Pulmonary artery endothelial cell (primary cell): ENCODE measurements at places on chromosomes 7 and 10.

- peak; percentile 30 for DNase-seq
These were observed 36.3 kb downstream of the ARID5B start for GRCh38 chr10:61937631-61938351.

DNA sequence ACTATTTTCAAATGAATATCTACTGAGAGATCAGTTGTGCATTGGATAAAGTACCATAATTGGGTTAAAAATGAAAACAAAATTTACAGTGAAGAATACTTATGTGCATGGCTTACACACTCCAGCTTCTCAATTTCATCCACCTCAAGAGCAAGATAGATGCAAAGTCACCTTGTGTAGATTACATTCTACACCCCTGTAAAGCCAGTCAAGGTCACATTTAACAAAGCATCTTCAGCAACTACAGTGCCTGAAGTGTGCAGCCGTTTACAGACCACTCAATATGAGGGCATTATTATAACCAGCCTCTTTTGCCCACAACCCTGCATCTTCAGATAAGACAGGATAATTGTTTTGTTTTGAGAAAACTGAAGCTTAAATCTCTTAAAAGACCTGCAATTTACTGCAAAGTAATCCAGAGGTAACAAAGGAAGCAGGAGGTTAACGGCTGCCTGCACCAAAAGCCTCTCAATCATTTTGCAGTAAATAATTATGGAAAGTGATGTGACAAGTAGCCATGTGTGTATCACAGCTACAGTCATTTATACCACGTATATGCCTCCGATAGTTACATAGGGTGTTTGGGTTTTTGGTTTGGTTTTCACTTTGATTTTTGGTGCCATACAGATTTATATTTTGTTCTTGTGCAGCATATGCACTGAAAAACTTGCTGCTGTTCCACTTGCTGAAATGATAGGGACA, 4.9 kb downstream of the PURB start:
- DNase-seq, result no peak

DNA sequence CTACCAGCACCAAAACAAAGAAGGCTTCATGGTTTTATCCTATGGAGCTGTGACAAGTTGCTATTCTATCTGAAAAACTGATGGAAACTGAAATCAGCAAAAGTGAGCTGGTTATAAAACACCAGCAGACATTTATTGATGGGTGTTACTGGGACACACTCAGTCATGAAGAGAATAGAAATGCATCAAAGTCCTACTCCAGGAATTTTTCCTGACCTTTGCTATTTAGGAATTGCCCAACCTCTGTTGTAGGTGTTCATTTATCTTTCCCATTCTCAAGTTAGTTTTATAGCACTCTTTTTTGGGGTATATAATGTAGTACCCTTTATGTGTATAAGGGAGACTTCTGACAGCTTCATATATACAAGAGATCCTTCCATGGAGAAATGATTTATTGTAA, 533.2 kb downstream of the REEP3 start:
- no peak for DNase-seq

- no peak for DNase-seq
These were observed 79.0 kb downstream of the KIAA1549 start for GRCh38 chr7:138902161-138902560.

DNA sequence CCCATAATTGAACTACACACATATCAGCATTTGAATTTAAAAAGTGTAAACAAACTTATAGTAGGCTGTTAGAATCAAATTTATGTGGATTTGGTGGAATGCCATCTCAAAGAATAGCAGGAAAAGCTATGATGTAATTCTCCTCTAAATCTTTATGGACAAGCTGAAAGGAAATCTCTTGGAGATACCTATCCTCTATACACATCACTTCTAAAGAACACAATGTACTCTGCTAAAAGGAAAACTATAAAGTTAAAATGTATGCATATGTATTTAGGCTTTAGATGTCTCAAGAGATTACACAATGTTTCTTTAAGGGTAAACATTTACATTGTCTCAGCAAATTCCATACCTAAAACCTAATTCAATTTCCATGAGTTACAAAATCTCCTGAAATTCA, 323.3 kb downstream of the CRPPA start:
- DNase-seq, result no peak

DNA sequence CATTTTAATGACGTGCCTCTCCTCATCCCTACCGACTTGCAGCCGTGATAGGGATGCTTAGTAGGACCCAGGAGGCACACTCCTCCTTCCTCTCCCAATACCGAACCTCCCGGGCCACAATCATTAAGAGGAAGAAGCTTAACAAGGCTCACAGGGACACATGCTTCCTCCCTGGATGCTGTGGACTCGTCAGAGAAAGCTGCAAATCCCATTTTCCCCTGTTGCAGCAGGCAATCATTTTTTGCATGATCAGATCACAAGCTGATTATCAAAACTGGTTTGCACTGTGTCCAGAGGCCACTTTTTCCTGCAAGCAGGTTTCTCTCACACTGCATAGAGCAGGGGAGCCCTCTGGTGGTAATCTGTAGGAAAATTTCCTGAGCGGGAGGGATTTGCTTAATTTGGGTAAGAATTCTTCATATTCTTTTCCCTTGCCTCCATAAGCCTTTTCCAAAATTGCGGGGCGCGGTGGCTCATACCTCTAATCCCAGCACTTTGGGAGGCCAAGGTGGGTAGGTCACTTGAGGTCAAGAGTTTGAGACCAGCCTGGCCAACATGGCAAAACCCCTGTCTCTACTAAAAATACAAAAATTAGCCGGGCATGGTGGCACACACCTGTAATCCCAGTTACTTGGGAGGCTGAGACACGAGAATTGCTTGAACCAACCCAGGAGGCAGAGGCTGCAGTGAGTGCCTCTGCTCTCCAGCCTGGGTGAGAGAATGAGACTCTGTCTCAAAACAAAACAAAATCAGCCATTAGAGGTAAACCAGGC, 16.1 kb upstream of the LAMB4 start:
- peak; percentile 57 for DNase-seq

GRCh38 chr7:2405601-2406345, 2.4 kb downstream of the CHST12 start:
- no peak for DNase-seq

DNA sequence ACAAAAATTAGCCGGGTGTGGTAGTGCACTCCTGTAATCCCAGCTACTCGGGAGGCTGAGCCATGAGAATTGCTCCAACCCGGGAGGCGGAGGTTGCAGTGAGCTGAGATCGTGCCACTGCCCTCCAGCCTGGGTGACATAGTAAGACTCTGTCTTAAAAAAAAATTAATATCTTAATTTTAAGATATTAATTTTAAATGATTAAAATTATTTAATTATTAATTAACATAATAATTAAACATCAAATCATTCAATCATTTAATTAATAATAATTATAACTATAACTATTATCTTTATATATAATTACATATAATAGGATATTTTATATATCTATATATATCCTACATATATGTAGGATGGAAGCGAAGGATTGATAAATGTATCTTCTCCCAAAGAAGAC, 1.8 kb upstream of the HK1 start:
- DNase-seq, result no peak

DNA sequence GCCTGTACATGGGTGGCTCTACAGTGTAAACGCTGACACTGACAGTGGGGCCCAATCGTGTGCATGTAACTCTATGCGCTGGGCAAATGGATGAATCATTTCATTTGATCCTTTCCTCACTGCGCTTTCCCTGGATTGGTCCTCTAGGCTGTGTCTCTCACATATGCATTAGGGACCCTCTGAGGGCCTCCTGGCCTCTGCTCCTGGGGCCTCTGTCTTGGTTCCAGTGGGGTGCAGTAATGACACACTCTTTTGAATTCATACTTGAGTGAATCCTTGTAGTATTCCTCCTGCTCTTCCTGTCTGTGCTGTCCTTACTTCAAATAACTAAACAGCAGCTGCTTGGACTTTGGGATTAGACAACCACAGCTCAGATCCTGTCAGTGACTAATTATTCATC, 176.5 kb upstream of the ADO start:
- DNase-seq, result no peak

DNA sequence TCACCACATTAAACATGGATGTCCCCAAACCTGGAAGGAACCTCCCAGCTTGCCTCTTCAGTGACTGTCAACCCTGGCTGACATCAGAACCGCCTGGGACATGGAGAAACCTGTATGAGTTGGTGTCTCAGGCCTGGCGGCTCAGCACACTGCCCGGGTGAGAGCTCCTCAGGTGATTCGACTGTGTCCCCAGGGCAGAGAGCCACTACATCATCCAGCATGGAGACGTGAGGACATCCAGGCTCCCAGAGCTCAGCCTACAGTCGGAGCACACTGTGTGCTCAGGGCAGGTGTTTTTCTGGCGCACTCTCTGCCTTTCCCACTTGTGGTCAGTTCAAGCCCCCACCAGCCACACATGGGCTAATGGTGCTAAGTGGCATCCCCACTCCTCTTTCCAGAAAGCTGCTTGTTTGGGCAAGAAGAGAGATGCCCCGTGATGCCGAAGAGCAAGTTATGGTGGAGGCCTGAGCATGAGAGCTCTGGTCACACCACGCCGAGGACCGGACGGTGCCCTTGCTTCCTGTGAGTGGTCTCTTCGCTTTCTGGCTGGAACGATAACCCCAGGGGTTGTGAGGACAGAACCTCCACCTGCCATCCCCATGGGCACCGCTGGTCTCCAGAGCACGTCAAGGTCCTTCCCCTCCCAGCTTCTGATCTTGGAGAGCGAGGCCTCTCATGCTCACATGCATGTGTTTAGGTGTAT, 38.5 kb downstream of the AMZ1 start:
- no peak for DNase-seq

DNA sequence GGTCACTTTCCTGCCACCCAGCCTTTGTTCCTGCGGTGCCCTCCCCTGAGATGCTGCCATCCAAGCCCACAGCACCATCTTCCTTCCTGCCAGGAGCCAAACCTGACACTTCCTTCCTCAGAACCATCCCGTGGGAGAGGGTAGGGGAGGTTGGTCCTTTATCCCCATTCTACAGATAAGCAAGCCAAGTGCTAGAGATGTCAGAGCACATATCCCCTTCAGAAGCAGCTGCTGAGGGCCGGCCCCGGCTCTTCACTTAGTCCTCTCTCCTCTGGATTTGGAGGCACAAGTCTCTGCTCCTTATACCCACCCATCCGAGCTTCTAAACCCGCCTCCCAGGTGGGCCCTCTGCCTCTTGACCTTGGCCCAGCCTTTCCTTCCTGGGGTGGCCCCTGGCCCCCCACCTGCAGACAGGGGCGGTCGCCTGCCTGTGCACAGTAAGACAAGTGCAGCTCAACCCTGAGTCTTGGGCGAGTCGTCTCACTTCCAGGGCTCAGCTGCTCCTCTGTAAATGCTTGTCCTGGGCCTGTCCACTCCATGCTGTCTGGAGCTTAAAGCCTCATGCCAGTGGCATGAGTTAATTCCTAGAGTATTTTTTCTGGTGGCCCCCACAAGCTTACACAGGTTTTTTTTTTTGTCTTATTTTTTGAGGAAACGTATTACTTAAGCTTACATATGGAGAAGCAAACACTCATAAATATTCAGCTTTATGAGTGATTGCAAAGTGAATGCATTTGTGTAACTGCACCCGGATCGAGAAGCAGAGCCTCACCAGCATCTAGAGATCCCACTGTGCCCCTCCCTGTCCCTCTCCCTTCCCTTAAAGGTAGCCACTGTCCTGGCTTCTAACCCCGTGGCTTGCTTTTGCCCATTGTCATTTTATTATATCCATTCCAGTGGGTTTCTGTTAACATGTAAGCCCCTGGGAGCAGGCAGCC, 125.1 kb downstream of the CDH23 start:
- DNase-seq, result no peak

DNA sequence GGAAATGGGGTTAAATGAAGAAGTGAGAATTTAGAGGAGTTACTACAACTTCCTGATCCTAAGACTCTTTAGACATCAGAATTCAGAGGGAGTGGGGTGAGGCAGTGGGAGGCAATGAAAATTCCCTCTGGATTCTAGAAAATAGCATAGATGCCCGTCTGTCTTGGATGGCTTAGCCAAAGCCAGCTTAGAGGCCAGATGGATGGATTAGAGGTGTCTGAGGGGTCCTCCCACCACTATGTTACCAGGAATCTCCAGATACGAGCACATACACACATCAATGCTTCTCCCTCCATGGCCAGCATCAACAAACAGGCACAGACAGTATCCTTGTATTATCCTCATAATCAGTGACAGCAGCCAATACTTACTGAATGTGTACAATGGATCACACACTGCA, 418.1 kb downstream of the PLXNA4 start:
- DNase-seq, result no peak

- no peak for DNase-seq
These were observed 24.4 kb downstream of the SLC26A4 start for GRCh38 chr7:107684947-107685463.
